ENCODE measurements at places on chromosomes 5 and 9.

DNA sequence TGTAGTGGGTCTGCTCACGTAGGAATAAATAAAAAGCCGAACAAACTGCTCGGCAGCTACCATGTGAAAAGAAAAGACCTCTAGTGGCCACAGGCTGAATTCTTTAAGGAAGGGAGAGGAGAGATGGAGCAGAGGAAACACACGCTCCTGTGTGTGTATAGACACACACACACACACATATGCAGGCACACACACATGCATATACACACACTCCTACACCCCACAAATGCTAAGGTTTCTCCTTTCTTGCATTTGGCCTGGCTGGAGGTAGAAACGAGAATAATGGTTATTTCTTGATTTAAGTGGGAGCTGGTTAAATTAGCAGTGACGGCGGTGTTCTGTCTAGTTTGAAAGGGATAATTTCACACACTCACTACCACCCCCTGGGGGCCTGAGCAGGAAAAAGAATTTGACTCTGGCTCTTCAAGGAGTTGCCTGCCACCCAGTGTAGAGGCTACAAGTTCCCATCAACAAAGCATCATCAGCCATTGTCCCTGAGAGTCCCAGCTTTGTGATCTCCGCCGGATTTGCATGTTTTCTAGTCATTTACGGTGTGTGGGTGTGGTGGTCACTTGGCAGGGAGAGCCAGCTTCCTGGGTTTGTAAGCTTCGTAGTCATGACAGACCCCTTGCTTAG is at the start of gene INSYN2B:
INSYN2B (minus strand) TSS at position 78 of the 636 bp plus-strand sequence. CDS start 96,597 bp downstream, outside the sequence.
- DNase-seq, result peak; percentile 91

DNA sequence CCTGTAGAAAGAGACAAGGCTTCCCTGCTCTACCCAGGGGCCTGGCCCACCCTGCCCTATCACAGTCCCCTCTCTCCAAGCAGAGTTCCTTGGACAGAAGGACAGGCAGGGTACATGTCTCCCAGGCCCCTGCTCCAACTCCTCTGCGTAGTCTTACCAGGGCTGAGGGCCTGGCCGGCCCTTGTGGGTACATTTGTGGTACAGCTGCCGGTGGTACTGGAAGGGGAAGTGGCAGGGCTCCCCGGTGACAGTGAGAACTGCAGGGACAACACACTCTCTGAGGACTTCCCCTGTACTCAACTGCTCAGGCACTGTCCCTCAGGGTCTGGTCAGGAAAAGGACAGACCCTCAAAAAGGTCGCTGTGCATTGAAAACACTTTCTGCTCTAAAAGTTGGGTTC is 3.6 kb downstream of the F12 start:
- no peak for DNase-seq

DNA sequence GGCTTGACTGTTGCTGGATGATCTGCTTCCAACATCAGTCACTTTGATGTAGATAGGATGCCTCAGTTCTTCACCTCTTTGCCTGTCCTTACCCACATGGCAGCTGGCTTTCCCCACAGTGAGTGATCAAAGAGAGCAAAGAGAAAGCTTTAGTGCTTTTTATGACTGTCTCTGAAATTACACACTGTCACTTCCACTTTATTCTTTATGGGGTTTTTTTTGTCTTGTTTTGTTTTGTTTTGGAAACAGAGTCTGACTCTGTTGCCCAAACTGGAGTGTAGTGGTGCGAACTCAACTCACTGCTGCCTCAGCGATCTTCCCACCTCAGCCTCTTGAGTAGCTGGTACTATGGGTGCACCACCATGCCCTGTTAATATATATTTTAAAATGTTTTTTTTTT is 32.4 kb upstream of the C5orf24 start:
- DNase-seq, result no peak

- no peak for DNase-seq
These were observed 208.1 kb upstream of the PIK3R1 start for GRCh38 chr5:68007451-68007850.

DNA sequence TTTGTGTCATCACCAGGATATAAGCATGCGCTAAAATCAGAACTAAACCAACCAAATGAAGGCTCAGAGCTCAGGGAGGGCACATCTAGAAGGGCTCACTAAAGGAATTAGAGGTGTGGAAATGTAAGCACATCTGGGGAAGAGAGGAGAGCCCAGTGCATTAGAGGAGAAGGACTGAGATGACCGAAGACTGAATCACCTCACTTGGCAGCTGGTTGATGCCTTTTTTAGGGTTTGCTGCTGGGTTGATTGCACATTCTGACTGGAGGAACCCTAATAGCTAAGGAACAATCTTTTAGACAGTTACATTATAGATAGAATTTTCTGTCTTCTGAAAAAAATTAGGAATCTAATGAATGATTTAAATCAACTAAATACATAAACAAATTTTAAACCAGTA is 8.2 kb upstream of the IFNA21 start:
- no peak for DNase-seq

GRCh38 chr5:10125116-10125515 is 124.6 kb downstream of the ATPSCKMT start:
- DNase-seq, result no peak

DNA sequence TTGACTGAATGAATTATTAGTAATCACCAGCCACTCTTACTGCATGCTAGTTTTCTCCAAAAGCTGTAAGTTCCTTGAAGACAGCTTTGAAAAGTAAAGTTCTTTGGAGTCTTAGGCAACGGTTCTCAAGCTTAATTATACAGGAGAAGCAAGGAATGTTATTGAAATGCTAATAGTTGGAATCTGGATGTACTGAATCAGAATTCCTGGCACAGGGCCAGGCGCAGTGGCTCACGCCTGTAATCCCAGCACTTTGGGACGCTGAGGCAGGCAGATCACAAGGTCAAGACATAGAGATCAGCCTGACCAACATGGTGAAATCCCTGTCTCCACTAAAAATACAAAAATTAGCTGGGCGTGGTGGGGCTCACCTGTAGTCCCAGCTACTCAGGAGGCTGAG is 33.4 kb downstream of the GRIA1 start:
- DNase-seq, result peak; percentile 83

DNA sequence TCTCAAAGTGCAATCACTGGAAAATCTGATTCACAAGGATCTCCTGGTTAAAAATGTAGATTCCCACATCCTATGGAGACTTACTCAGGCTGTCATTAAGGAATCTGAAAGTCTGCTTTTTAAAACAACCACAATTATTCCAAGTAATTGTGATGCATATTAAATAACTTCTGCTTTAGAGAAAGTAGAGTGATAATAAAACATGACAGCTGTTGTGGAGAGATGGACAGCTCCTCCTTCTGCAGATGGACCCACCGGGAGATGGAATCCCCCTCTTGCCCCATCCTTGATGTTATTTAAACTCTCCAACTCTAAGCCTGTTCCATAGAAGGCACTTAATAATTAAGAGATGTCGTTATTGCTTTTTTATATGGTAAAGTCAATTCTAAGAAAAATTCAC is 802.2 kb downstream of the CDH12 start:
- no peak for DNase-seq

DNA sequence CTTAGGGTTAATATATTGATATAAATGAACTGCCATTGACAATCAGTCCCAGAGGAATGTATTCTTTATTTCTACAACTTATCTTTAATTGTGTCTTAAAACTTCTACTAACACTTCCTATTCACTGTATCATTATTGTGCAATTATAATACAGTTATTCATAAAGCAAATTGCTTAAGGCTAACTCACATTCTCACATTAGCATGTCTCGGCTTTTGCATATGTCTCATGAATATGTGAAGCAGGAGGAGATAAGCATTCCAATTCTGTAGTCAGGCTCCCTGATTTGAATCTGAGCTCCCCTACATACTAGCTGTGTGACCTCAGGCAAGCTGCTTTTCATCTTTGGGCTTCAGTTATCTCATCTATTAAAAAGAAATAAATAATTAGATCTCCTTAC is 45.4 kb downstream of the PLGRKT start:
- DNase-seq, result no peak

GRCh38 chr5:26012078-26012477 is 1026.3 kb downstream of the CDH9 start:
- no peak for DNase-seq

- peak; percentile 45 for DNase-seq
These were observed 1.7 kb downstream of the STC2 start for GRCh38 chr5:173326501-173326960.
